IPS-NIHi11 (cell line): ENCODE measurements at places on chromosomes 7 and 10.

- peak; percentile 55 for DNase-seq
Measured at GRCh38 chr10:8044908-8045725, 9.4 kb upstream of the GATA3 start.

- no peak for DNase-seq
Measured at GRCh38 chr7:63071920-63072319, 926.7 kb upstream of the ZNF722 start.

- DNase-seq = peak; percentile 78
Measured at GRCh38 chr10:3045471-3046209, 21.7 kb upstream of the PFKP start.

GRCh38 chr7:5422396-5423305 is 983 bp downstream of the TNRC18 start:
- DNase-seq = peak; percentile 14

GRCh38 chr10:15209827-15210509 is 41.5 kb upstream of the NMT2 start:
- peak; percentile 81 for DNase-seq

GRCh38 chr7:46424934-46425333 is 503.9 kb upstream of the IGFBP3 start:
- no peak for DNase-seq

GRCh38 chr10:97520978-97521761 is 22.4 kb downstream of the UBTD1 start:
- DNase-seq = peak; percentile 64

DNA sequence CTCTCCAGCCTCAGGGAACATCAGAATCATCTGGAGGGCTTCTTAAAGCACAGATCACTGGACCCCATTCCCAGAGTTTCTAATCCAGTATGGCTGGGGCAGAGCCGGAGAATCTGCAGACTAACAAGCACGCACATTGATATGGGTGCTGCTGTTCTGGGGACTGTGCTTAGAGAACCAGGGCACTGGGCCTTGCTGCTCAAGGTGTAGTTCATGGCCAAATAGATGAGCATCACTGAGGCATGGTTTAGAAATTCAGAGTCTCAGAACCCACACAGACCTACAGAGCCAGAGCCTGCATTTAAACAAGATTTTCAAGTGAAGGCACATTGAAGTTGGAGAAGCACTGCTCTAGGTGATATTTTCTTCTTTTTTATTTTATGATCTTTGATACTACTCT is 376.8 kb upstream of the PHF14 start:
- no peak for DNase-seq

GRCh38 chr7:22269963-22270362 is 87.0 kb downstream of the RAPGEF5 start:
- no peak for DNase-seq

- no peak for DNase-seq
Measured at GRCh38 chr10:78316451-78316931, 282.8 kb downstream of the RPS24 start.

GRCh38 chr10:58885686-58886345 is 290.6 kb upstream of the PHYHIPL start:
- DNase-seq = no peak

DNA sequence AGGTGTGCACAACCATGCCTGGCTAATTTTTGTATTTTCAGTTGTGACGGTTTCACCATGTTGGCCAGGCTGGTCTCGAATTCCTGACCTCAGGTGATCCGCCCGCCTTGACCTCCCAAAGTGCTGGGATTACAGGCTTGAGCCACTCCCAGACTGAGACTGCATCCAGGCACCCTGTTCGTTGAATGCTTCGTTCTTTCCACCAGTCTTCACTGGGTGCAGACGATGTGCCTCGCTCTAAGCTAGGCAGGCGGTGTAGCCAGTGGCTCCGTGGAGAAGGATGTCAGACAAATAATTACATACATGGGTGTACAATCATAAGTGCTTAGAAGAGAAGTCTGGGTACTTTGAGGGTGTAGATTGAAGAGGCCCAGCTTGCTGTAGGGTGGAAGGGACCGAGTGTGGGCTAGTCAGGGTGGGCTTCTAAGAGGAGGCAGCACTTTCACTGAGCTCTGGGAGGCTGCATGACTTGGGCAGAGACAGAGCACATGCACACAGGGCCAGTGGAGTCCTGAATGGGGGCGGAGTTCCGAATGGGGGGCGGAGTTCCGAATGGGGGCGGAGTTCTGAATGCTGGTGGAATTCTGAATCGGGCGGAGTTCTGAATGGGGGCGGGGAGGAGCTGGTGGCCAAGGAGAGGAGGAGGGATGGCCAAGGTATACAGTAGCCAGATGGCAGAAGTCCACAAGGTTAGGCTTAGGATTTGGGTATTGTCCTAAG is 74.3 kb downstream of the COL26A1 start:
- DNase-seq = peak; percentile 90

GRCh38 chr7:128042012-128042411 is 10.8 kb upstream of the LRRC4 start:
- DNase-seq = no peak

DNA sequence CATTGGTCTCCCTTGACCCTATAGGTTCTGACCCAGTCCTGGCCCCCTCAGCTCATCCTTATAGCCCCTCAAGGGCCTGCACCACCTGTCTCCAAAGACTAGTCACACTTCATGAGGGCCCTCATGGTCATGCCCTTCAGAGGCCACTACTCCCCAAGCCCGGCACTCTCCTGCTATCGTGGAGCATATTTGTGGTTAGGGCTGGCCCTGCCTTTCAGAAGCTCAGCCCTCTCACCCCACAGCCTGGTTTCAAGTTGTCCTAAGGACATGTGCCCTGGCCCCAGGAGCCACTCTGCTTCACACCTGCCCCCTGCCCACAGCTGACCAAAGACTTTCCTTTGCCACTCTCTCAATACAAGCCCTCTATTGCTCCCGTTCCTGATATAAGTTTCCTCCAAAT is 60.3 kb upstream of the LBX1 start:
- DNase-seq = no peak

DNA sequence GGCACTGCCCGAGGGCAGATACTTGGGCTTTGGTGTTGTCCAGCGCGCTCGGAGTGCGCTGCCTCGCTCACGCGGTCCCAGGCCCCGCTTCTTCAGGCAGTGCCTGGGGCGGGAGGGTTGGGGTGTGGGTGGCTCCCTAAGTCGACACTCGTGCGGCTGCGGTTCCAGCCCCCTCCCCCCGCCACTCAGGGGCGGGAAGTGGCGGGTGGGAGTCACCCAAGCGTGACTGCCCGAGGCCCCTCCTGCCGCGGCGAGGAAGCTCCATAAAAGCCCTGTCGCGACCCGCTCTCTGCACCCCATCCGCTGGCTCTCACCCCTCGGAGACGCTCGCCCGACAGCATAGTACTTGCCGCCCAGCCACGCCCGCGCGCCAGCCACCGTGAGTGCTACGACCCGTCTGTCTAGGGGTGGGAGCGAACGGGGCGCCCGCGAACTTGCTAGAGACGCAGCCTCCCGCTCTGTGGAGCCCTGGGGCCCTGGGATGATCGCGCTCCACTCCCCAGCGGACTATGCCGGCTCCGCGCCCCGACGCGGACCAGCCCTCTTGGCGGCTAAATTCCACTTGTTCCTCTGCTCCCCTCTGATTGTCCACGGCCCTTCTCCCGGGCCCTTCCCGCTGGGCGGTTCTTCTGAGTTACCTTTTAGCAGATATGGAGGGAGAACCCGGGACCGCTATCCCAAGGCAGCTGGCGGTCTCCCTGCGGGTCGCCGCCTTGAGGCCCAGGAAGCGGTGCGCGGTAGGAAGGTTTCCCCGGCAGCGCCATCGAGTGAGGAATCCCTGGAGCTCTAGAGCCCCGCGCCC is at the start of gene NPY:
Gene NPY, plus strand, starts transcription at position 294 of the 802 bp plus-strand sequence. CDS start 1,051 bp downstream, outside the sequence.
- peak; percentile 44 for DNase-seq

DNA sequence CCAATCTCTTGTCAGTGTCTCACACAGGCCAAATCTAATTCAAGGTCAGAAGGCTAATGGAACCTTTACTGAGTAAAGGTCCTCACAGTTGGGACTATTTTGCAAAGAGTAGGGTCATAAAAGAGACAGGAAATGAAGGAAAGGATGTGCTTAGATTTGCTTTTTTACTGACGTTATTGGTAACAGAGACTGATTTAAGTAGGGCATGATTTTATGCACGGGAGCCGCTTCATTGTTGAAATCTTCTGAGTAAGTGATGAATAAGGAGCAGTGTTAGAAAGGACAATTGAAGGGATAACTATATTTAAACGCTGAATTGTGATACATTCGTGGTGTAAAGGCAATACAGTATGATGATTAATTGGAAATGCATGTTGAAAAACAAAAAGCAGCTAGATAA is 261.5 kb downstream of the MALRD1 start:
- no peak for DNase-seq

DNA sequence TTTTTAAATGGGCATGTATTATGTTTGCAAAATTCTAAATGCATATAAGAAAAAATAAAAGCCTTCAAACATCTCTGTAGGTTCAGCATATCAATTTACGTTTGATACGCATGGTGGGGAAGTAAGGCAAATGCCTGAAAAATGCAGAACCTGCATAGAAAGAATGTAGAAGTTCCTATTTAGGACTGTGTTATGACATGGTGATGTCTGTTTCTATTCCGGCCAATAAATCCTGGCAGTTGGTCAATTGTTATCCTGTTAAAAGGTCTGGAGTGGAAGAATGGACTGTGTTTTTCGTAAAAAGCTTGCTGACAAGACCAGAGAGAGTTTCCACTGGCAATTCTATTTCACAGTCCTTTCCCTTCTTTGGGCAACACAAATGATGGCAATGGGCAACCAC is 49.6 kb upstream of the CAV2 start:
- no peak for DNase-seq

GRCh38 chr7:118041251-118041878 is 142.6 kb upstream of the LSM8 start:
- no peak for DNase-seq

GRCh38 chr7:149053384-149053783 is 25.1 kb upstream of the PDIA4 start:
- DNase-seq = no peak

DNA sequence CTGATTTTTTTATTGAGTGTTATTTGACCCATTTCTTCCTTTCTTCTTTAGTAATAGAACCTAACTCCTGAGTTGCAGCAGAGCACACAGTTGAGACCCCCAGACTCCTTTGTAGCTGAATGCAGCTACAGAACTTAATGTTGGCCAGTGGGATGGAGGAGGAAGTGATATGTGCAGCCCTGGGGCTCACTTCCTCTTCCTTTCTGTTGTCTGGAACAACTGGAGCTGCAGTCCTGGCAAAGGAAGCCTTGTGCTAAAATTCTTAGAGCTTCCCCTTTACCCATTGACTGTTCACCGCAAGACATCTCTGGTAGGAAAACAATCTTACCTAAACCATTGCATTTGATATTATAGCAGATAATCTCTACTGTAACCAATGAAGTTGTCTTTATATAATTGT is 86.6 kb downstream of the ITGB8 start:
- DNase-seq = no peak

DNA sequence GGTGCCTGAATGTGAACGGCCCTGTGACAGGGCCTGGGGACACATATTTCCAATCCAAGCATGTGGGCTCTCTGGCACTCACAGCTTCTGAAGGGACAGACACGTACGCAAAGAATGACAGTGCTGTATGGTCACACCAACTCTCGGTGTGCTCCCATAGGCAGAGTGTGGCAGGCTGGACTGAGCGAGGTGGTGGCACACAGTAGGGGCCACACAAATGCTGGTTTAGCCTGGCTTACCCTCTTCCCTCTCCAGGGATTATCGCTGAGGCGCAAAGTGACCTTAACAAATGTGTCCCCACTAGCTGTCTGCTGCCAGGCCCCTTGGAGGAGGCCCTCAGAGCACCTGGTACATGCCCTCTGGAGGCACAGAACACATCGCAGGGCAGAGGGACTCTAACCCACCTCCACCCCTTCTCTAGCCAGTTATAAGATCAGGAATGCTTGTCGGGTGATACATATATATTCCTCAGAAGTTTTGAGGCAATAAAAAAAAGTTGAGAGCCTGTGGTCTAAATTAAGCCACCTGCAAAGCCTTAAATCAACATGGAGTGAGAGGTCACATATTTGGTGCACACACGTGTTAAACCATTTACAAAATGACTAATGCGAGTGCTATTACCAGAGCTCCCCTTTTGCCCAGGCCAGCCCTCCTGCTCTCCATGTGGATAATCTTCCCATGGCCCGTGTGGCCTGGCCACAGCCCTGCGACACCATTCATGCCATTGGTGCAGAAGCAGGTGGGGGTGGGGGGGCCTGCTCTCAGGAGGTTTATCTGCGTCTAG is 262.8 kb upstream of the GRB10 start:
- DNase-seq = no peak

DNA sequence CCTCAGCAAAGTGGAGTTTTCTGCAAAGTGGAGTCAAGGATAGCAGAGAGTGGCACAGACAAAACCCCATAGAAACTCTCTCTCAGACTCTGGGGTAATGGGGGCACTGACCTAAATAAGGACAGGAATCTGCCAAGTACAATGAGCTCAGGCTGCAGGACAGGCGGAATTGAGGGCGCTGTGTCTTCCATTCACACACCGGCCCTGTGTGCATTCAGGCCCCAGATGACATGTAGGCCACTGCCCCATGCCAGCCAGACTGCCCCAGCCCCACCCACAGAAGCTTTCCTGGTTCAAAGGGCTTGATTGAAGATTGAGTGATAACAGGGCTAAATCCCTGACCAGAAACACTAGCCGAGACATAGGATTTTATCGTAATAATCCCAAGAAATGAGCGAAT is 52.7 kb downstream of the EEPD1 start:
- DNase-seq = no peak

- no peak for DNase-seq
Measured at GRCh38 chr10:119734396-119735332, 8.8 kb downstream of the INPP5F start.

GRCh38 chr10:19825700-19826099 is 9.5 kb downstream of the PLXDC2 start:
- DNase-seq = no peak

DNA sequence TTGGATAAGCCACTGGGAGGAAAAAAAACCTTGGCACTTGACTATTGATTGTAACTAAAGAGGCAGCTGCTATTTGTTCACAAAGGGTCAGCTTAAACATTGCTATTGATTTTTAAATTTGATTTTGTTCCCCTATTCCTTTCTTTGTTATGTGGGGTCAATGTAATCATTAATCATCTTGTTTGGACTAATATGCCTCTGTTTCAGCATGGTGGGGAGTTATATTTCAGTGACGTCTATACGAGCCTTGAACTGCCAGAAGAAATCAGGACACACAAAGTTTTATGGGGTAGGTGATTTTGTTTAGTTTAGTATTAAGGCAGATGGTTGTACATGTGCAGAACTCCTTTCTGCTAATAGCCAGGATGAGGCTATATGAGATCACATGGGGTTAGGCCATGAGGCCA is 7.5 kb downstream of the AS3MT start:
- DNase-seq = no peak

- DNase-seq = no peak
Measured at GRCh38 chr10:130230036-130230435, 93.8 kb downstream of the GLRX3 start.

DNA sequence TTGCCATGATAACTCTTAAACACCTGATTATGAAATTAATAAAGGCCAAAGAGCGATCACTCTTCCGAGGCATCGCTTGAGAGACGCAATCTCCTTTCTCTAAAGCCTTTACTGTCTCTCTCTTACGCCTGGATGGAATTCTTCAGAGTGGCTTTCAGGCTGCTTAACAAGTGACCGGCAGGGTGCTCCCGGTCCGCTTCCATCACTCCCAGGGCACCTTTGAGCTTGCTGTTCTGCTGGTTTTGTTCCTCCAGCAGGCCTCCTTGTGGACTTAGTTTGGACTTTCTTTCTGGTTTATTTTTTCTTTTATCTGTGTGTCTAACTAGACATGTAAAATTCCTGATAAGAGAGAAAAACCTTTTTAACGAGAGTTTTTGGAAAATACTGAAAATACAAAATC is 60.9 kb downstream of the MRPL32 start:
- peak; percentile 55 for DNase-seq
